ENCODE measurements at places on chromosomes 2 and 18. TPM values are rescaled to one million over a fixed set of nuclear protein-coding genes. Genes with fewer than 3 reads are reported as not detected.

The RALB gene
- total RNA-seq = 21.7 TPM

The MEP1B gene
- total RNA-seq = not detected

The UGT1A8 gene
- total RNA-seq = not detected

The RND3 gene
- 10.7 TPM for total RNA-seq

DNA sequence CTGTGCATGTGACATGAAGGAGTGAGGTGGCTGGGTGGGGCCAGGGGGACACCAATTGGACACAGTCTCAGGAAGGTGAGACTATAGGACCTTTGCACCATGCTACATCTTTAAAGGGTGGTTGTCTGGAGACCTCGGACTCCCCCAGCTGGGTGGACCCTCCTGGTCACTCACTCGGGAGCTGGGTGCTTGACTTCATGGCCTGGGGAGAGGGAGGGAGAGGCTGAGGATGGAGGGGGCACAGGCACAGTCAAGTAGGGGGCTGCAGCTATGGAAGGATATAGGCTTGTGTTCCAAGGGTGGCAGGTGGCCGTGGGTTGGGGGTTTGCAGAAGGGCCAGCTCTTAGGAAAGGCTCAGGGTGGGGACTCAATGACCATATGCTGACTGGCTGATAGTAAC, 7.1 kb upstream of the CELF4 start:
- H3K27ac ChIP-seq = no peak overlapping the region
- no peaks in the 10 kb centered on the region for H3K36me3 ChIP-seq

GRCh38 chr2:176035013-176035691, 33.1 kb upstream of the LNPK start:
- no peaks in the 10 kb centered on the region for H3K36me3 ChIP-seq
- H3K27me3 ChIP-seq = no peaks in the 10 kb centered on the region
- DNase-seq = no peak
- H3K27ac ChIP-seq = no peak overlapping the region

- H3K27me3 ChIP-seq = no peaks in the 10 kb centered on the region
- H3K4me1 ChIP-seq = no peaks in the 10 kb centered on the region
- H3K27ac ChIP-seq = no peak overlapping the region
- no peak overlapping the region for H3K4me3 ChIP-seq
- H3K36me3 ChIP-seq = no peaks in the 10 kb centered on the region
- no peak for DNase-seq
Measured at GRCh38 chr2:99850084-99850710, 292.2 kb downstream of the AFF3 start.

DNA sequence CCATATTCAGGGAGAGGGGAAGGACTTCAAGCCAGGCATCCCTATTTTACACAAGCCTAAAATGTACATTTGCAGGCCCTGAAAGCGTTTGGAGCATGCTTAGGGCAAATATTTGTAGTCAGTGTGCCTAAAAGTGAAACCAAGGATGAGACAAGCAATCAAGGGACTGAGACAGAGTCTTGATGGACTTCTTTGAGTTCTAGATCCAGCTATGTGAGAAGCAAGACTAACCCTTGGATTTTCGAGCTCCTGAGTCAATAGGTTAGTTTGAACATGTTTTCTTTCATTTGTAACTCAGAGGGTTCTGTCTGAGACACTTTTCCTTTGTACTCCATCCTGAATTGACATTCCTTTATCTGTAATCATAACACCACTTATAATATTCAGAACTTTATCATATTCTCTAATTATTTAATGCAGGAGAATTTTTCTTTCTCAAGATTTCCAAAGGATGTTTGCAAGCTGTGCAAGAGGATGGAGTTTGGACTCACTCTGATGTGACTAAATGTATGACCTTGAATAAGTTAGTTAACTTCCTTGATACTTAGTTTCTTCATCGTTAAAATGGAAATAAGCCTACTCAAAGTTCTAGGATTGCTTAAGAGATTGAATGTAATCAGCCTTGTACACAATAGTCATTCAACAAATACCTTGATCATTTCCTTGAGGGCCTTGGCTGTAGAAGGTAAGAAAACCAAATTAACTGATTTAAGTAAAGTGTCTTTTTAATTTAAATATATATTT, 1237.8 kb upstream of the ZEB2 start:
- H3K4me1 ChIP-seq = peaks cover 12% of the 10 kb centered on the region
- H3K4me3 ChIP-seq = no peak overlapping the region
- H3K36me3 ChIP-seq = no peaks in the 10 kb centered on the region
- no peaks in the 10 kb centered on the region for H3K27me3 ChIP-seq
- no peak overlapping the region for H3K27ac ChIP-seq
- no peak for DNase-seq

GRCh38 chr2:733495-733894, 56.3 kb upstream of the TMEM18 start:
- H3K4me3 ChIP-seq = no peak overlapping the region
- H3K27me3 ChIP-seq = no peaks in the 10 kb centered on the region

- H3K4me3 ChIP-seq = no peak overlapping the region
- DNase-seq = no peak
- H3K36me3 ChIP-seq = no peaks in the 10 kb centered on the region
Measured at GRCh38 chr2:16076911-16077310, 136.6 kb downstream of the MYCN start.

DNA sequence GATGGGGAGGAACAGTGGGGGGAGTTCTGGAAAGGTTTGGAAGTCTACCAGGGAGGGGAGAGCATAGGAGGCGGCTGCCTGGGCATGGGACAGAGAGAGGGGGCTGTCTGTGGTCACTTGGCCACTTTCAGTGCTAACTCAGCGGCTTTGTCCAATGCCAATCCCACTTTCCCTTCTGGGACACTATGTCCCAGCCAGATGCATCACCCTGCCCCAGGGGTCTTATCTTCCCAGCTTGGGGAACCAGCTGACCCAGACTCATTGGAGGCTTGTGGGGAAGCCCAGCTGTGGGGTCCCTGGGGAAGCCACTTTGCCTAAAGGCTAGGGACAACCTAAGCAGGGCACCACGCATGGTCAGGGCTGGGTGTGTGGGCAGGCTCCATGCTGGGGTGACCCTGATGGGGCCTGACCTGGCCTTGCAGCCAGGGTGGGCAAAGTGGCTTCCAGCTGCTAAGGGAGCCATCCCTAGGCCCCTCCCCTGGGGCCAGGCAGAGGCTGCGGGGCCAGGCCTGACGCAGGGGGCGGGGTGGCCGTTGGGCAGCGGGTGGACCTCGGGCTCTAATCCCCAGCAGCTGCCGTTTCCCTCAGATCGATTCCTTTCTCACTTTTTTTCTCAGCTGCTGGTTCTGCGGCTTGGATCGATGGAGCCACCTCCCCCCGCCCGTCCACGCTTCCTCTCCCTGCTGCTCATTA, 1.6 kb upstream of the ASIC4 start:
- H3K4me3 ChIP-seq = no peak overlapping the region
- H3K27ac ChIP-seq = no peak overlapping the region
- DNase-seq = no peak
- H3K27me3 ChIP-seq = peaks cover 27% of the 10 kb centered on the region
- peaks cover 25% of the 10 kb centered on the region for H3K4me1 ChIP-seq

All from ascending aorta (tissue), 2 donors.